Lower leg skin (tissue), 4 donors: ENCODE measurements at places on chromosomes 2 and 18.

GRCh38 chr2:101025561-101025960, 23.5 kb downstream of the RPL31 start:
- no peak for DNase-seq

DNA sequence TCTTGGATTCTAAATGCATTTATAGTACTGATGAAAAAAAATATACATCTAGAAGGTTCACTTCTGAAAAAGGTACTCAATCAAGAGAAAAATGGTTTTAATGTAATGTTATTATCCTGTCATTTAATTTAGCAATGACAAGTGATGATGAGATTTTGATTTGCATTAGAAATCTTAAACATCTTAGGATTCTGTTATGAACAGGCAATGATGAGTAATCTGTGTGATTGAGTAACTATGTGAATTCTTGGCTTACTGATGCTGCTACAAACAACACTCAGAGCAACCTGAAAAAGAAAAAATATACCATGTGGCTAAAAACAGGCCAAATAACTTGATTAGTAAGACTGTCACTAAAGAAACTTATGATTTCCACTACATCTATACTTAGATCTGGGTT, 30.1 kb downstream of the RBKS start:
- no peak for DNase-seq

- no peak for DNase-seq
Measured at GRCh38 chr18:5469340-5469739, 74.5 kb downstream of the EPB41L3 start.

DNA sequence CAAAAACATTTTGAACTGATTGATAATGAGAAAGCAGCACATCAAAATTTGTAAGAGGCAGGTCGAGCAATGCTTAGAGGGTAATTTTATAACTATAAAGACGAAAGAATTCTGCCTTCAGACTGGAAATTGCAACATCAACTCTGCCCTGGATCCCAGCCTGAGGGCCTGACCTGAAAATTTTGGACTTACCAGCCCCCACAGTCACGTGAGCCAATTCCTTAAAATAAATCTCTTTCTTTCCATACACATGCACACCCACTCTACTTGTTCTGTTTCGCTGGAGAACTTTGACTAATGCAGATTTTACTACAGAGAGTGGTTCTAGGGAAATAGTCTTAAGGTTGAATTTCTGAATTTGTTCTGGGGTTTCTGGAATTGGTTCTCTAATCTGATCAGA, 14.6 kb upstream of the ACOXL start:
- no peak for DNase-seq

- DNase-seq, result no peak
Measured at GRCh38 chr18:75757951-75758350, 330.4 kb upstream of the SMIM21 start.

GRCh38 chr2:121524685-121525425, 5.8 kb upstream of the RNU4ATAC start:
- DNase-seq, result no peak

- DNase-seq, result no peak
Measured at GRCh38 chr2:162149940-162150339, 2.1 kb downstream of the GCG start.

DNA sequence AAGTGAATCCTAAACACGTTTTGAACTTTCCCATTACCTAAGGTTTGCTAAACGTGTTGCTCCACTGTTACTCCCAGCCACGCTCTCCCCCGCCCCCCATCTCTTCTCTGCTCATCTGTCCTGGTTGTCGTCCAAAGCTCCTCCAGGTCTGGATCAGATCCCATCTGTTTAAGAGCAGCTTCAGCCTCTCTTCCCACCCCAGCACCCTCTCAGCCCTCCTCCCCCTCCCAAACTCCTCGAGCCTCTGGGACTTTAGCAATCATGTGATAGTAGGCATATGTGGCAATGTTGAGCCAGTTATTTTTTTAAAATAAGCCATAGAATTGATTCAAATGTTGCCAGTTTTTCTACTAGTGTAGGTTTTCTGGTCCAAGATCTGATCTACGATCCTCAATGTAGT, 20.0 kb upstream of the LPIN1 start:
- DNase-seq, result peak; percentile 47

GRCh38 chr2:224084266-224084892, 45.3 kb upstream of the SERPINE2 start:
- DNase-seq, result no peak

DNA sequence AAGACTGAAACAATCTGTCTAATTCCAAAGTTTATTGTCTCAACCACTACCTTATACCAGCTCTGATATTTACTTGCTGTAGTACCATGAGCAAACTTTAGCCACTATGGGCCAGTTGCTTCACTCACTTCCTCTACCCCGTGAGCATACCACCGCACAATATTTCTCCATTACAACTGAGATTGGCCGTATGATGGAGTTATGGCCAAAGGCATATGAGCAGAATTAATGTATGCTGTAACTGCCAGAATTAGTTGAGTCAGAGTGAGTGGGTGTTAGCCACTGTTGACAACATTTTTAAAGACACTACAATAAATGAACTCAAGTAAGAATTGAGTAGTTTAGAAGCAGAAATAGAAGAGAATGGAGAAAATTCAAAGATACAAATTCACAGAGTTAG, 69.7 kb downstream of the LRATD1 start:
- DNase-seq, result no peak

GRCh38 chr2:9200633-9201015, 6.0 kb upstream of the ASAP2 start:
- DNase-seq, result no peak

DNA sequence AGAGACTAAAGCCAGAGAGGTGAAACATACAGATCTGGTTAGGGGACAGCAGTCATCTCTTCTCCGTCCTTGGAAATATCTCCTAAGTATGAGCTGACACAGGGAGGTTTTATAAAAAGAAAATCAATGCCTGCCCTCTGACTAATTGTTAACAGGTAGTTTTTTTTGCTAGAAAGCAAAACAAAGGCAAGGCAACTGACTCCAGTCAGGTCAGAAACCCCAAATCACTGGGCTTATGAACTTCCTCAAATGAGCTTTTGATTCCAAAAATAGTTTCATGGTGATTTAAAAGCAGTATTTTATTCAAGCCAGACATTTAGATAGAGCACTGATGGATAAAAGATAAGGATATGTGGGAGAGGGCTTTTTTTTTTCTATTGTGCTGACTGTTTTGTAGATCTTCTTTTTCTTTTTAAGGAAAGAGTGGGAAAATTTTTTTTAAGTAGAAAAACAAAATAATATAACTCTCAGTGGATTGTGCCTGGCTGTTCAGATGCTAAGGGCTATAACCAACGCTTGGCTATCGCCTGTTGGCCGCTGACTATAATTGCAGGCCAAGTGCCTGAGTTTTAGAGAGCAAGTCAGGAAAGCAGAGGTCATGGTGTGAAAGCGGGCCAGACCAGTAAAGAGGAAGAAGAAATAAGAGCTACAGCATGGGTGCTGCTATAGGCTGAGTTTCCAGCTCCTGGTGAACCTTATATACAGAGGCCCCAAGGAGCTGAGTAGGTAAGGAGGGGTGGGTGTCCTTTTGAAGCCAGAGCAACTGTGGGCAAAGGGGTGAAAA, 44.9 kb downstream of the MRPL35 start:
- DNase-seq, result no peak

DNA sequence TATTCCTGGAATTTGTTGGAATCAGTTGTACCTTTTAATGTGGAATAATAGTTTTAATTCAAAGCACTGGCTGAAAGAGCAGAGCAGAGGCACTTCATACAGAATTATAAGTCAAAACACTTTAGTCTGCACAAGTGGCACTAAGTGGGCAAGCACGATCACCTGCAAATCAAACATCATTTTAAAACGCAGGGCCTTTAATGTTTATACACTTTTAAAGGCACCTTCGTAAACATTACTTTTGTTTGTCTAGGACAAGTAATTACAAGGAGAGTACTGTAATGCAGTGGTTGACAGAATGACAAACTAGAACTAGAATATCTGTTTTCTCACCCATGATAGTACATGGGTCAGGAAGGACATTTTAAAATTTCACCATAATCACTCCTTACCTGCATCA, 36.4 kb downstream of the LANCL1 start:
- DNase-seq, result no peak

DNA sequence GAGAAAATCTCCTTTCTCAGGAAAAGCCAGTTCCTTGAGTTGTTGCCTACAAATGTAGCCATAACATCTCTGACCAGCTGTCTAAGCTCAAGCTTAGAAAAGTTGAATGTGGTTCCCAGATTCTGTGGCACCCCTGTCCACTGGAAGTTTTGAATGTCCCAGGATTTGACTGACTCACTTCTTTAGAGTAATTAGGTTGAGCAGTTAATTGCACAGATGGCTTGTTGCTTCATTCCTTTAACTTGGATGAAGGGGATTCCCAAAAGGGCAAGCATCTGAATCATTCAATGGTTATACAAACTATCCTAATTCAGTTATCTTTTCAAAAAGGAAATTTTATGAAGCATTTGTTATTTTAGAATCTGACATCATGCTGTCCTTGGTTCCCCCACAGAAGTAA, 374.7 kb downstream of the LNPK start:
- DNase-seq, result no peak

DNA sequence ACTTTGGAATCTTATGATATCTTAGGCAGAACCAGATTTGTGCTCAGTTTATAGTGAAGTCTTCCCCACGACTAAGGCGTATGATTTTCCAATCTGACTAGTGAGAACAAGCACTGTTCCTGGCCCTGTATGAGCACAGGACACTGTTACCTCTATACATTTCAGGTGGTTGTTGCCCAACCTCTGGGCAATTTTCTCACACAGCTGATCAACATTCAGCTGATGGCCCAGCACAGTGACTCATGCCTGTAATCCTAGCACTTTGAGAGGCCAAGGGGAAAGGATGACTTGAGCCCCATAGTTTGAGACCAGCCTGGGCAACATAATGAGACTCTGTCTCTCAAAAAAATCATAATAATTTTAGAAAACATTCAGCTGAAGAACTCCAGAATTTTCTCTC, 119.5 kb downstream of the ASXL3 start:
- no peak for DNase-seq

GRCh38 chr18:26307161-26307773, 81.0 kb downstream of the TAF4B start:
- no peak for DNase-seq

GRCh38 chr18:75248426-75249174, 38.0 kb downstream of the TSHZ1 start:
- no peak for DNase-seq

DNA sequence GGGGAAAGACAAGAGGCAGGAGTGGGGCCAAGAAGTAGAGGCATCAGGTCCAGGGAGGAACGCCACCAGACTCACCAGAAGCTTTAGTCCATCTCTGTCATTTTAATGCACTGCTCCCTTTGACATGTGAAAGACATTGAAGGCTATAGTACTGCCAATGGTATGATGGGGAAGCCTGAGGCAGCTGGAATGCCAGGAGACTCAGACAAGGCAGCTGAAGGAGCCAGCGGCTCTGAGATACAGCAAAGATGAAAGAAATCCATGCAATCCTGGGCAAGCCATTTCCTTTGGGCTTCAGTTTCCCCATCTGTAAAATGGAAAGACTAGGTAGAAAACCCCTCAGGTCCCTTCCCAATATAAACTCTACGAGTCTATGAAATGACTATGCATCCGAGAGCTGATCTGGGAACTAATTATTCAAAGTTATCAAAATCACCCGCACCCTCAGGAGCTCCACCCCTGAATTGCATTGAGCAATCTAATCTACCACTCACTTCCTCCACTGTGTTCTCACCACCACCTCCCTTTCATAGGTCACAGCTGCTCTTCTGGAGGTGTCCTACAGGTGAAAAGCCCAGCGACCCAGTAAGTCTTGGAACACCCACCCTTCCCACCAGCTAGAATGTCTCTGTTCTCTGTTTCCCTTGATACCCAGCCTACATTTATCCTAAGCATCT, 3.1 kb downstream of the CXCR2 start:
- no peak for DNase-seq

DNA sequence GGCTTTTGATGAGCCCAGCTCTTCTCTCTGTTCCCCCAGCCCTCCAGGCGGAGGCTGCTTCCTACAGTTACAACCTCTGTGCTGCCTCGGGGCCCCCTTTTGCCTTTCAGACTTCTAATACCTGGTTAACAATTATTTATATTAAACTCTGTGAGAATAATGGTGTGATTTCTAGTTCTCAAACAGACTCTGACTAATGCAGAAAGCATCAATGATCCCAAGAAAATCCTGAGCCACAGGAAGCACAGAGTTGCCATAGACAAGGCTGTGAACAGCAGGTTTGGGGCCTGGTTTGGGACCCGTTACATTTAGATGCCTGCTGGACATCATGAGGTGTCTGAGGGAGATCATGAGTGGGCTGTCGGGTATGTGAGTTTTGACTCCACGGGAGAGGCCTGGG, 37.4 kb upstream of the MYO3B start:
- DNase-seq, result no peak

GRCh38 chr18:46478796-46479195, 178.2 kb downstream of the LOXHD1 start:
- no peak for DNase-seq

GRCh38 chr2:202479610-202480009, 103.5 kb downstream of the BMPR2 start:
- DNase-seq, result no peak

GRCh38 chr2:233901367-233901766, 15.8 kb upstream of the TRPM8 start:
- no peak for DNase-seq

DNA sequence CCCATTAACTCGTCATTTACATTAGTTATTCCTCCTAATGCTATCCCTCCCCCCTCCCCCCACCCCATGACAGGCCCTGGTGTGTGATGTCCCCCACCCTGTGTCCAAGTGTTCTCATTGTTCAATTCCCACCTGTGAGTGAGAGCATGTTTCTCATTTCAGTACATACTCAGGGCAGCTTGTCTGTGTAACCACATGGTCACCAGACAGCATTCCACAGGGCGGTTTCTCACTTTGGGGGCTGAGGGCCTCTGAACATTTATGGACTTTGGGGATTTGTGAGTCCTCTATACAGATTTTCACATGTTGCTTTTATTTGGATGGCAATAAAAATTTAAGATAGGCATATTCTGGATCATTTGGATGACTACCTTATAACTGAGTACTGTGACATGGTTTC, 84.0 kb downstream of the LYPD6B start:
- DNase-seq, result no peak

- no peak for DNase-seq
Measured at GRCh38 chr2:29165362-29166241, 50.4 kb downstream of the CLIP4 start.

DNA sequence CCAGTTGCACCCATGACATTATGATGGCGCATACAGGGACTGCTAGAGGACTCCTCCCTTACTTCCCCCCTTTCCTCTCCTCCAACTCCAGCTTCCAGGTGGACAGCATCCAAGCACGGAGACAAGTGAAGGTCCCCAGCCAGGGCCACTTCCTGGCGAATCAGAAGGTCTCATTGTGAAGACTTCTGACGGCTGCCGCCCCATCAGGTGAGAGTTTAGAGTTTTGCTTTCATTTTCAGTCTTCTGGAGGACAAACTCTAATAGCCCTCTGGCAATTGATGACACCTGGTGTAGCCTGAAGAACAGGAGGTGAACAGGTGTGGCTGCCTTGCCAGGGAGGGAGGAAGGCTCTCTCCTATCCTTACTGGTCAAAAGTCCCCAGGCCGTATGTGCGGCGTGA, 77.3 kb upstream of the KCNH7 start:
- no peak for DNase-seq

DNA sequence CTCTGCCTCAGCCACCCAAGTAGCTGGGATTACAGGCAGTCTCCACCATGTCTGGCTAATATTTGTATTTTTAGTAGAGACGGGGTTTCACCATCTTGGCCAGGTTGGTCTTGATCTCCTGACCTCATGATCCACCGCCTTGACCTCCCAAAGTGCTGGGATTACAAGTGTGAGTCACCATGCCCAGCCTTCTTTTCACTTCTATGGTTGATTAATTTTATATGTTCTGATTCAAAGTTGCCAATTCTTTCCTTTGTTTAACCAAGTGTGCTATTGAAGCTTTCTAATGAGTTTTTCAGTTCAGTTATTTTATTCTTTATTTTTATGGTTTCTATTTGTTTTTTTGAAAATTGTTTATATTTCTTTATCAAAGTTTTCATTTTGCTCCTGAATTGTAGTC, 133.1 kb upstream of the KCNJ3 start:
- DNase-seq, result no peak
